ENCODE measurements at places on chromosomes 2 and 18.
A peak's percentile ranks its signal among the peaks of the same experiment; 100 is the strongest.

DNA sequence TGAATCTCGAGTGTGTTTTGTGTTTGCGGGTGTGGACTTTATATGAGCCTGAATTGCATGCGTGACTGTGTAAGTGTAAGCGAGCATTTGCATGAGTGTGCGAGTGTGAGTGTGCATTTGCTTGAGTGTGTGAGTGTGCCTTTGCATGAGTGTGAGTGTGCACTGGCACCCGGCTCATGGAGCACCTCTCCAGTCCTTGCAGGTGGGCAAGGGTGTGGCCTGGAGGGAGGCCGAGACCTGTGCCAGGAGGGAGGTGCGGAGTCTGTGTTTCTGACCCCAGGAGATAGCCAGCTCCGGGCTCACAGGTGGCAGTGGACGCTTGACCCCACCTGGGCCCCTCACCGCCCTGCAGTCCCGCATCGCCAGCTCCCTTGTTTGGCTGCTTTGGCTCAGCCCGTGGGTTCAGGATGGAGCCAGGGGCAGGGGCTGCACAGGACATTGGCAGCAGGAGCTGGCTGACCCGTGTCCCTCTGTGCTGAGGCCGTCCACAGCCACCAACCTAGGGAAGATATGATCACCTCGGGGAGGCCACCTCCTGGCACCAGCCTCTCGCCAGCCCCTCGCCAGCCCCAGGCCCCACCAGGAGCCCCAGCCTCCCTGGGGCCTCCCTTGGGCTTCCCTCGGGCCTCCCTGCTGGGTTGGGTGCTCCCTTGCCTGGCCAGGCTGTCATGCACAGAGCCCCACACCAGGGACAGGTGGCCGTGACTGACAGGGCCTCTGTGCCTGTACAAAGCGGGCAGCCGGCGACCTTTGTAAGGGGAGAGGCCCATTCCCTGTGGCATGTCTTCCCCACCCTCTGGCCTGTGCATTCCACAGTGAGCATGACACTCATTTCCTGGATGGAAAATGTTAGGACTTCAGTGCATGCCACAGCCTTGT lies 81.6 kb downstream of the PTGR3 start:
- DNase-seq, result no peak

DNA sequence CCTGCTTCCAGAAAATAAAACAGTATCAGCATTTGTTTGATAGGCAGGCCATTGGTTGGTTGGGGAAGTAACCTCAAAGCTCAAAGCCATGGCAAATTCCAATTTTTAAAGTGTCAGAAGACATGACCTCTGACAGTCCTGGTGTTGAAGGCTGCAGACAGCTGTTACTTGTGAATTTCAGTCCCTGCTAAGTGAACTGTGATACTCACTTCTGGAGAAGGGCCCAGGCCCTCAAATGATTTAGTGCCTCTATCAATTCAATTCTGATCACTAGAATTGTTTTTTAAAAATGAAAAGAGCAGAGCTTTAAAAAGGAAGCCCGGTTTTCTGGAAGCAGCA lies 23.1 kb downstream of the MRPL44 start:
- no peak for DNase-seq

GRCh38 chr2:145692971-145693478 lies 1173.1 kb upstream of the ZEB2 start:
- DNase-seq, result no peak

GRCh38 chr2:45269149-45269793 lies 260.0 kb upstream of the SIX2 start:
- no peak for DNase-seq

- DNase-seq, result no peak
Measured at GRCh38 chr2:101232770-101233169, 19.9 kb upstream of the CNOT11 start.

GRCh38 chr2:158783923-158784322 lies 11.2 kb upstream of the DAPL1 start:
- DNase-seq, result no peak

DNA sequence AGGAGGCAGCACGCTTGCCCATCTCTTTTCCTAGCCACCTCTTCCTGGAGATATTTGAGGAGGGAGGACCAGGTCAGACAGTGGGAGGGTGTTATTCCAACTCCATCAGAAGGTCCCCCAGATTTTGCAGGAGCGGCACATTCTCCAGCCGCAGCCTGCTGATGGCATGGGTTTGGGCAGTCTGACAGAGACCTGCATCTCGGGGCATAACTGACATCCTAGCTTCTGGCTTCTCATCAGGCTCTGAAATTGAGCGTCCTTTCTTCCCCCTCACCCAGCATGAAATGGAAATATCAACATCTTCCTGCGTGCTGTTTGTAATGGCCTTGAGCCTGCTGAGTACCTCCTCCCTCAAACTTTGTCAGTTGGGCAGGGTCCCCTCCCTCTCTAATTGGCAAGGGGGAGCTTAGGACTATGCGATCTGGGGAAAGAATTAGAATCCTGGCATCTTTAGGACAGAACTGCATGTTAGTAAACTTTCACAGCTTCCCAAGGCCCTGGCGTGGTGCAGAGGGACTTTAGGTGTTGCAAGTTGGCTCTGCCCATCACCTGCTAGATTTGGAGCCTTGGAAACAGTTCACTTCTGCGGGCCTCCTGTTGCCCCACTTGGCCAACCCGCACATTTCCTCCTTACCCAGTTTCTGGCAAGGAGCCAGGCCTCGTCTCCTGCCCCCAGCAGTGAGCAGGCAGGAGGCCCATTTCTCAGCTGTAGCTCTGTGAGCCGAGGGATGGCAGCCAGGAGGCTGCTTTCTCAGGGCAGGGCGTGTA lies 2.2 kb downstream of the ITM2C start:
- DNase-seq, result no peak

GRCh38 chr2:230885463-230886130 lies 20.9 kb downstream of the ITM2C start:
- DNase-seq, result no peak

GRCh38 chr18:5868218-5868854 lies 27.0 kb downstream of the TMEM200C start:
- no peak for DNase-seq

DNA sequence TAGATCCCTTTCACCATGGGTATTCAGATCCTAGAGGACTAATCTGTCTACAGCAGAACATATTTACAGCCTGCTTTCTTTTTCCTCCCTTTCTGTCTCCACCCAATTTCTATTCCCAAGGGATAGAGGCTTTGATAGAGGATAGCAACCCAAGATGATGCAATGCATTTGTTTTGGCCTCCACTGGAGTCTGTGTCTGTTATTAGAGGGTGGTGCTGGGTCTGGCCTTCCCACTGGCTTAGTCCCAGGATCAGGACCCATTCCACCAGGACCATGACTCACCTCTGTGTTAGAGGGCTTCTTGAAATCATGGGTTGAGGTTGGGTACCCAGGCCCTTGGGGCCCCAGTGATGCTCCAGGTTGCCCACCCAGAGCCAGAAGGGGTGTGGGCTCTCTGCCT lies 239.7 kb upstream of the TNP1 start:
- DNase-seq, result no peak

GRCh38 chr2:45669032-45669486 lies 17.6 kb downstream of the PRKCE start:
- DNase-seq, result no peak

DNA sequence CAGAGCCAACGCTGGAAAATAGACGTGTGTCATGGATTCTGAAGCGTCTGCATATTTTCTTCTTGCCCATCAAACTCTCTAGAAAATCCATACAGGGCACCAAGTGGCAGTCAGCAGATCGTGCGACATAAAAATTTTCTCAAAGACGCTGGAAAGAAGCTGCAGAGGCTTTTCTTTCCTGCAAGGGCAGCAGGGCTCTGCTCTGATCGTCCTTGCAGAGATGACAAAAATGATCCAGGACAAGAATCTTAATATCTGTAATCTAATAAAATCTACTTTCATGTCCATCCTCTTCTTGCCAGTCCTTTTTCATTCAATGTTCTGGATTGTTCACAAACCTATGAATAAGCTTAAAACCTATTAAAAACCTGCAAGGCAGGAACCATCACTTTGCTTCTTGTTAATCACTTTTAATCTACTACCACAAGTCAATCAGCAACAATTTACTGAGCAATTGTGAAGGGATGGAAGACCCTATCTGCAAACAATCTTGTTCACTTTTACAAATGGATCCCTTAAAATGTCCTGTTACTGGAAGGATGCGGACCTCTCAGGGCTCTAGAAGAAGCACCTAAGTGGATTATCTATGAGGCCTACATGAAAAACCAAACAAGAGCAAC lies 93.6 kb downstream of the MREG start:
- DNase-seq, result no peak

GRCh38 chr2:172427256-172427989 lies at the start of gene ITGA6:
Gene ITGA6, plus strand, starts transcription at chr2:172427586.
- peak; percentile 71 for DNase-seq

- DNase-seq, result peak; percentile 26
Measured at GRCh38 chr2:10042301-10043161, 819 bp upstream of the KLF11 start.

DNA sequence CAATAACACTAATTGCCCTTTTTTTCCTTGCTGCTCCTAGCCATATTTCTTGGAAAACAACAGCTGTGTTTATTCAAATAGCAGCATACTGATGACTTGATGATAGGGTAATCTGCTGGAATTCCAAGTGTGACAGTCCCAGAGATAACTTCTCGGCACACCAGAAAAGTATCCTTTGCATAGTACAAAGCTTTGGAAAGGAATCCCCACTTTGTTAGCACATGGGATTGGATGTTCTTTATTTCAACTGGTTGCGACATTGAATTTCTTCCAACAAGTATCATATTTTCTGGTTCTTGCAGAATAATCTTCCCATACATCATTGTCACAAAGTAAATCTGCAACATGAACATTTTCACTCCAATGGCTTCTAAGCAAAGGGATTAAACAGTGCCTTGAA lies 445.8 kb upstream of the ACVR2A start:
- DNase-seq, result no peak

DNA sequence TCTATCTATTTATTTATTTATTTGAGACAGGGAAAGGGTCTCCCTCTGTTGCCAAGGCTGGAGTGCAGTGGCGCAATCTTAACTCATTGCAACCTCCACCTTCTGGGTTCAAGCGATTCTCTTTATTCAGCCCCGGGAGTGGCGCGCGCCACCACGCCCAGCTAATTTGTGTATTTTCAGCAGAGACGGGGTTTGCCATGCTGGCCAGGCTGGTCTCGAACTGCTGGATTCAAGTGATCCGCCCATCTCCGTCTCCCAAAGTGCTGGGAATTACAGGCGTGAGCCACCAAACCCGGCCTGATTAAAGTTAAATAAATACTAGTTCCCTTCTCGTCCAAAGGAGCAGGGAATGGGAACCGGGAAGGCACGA lies 4.2 kb upstream of the CTDSP1 start:
- no peak for DNase-seq

DNA sequence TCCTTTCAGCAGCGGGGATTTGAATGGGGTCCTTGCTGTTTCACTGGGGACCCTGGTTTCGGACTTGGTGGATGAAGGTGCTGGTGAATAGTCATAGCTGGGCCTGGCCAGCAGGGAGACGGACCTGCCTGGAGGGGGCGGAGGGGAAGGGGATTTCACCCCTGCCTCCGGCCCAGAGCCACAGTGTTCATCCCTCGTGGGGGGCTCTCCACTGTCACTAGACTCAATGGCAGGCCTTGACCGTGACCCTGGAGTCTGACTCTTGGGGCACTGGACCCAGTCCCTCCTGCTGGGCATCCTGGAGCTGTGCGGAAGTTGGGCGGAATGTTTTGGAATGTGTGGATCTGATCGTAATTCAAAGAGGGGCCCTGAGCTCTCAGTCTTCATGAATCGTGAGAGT lies 113.9 kb upstream of the LYPD1 start:
- no peak for DNase-seq

- DNase-seq, result no peak
Measured at GRCh38 chr2:163990541-163990940, 254.7 kb upstream of the FIGN start.

DNA sequence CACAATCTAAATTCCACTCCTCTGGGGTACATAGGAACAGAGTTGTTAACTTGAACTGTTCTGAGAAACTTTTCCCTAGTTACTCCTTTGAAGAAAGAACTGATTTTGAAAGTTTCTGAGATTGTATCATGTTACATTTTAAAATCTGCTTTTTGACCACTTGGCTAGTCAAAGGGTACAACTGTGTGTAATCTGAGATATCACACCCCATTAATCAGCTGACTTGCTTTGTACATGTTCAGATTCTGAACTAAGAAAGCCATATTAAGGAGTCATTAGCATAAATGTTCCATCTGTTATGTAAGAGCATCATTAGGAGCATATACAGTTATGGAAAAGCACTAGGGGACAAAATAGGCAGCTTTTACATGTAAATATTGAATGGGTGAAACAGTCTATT lies 3.8 kb upstream of the WDR35 start:
- DNase-seq, result no peak

GRCh38 chr2:213238753-213239495 lies 45.3 kb upstream of the SPAG16 start:
- no peak for DNase-seq

- no peak for DNase-seq
Measured at GRCh38 chr2:133304344-133304743, 263.9 kb downstream of the NCKAP5 start.

DNA sequence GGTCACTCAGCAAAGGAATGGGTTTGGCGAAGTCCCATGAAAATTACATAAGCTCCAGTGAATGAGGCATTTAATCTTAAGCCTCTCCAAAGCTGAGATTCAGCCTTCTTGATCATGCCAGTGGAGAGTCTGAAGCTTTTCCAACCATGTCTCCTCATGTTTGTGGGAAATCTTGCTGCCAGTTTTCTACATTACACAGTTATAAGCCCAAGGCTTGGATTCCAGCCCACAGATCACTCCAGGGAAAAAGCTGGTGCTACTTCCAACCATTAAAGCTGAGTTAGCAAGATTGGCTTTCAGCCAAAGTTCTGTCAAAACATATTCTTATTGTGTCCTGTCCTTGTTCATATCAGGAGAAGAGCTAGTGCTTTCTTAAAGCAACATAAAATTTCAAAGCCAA lies 293.8 kb downstream of the LRRTM4 start:
- DNase-seq, result no peak

- no peak for DNase-seq
Measured at GRCh38 chr18:45169610-45170009, 445.7 kb upstream of the SLC14A2 start.

DNA sequence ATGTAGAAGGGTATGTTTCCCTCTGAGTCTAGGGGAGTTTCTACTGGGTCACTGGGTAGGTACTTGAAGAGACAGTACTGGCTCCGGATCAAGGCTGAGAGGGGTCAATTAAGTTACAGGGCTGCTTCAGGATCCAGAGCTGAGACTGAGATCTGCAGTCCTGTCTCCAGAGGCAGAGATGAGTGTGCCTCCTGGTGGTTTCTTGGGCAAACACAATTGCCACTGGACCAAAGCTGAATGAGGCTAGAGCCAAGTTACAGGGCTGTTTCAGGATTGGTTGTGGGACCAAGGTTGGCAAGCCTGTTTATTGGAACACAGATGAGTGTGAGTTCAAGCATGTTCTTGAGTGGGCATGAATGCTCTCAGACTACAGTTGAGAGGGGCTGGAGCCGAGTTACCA lies 157.9 kb downstream of the ADCYAP1 start:
- DNase-seq, result no peak

- peak; percentile 53 for DNase-seq
Measured at GRCh38 chr2:101697124-101698013, at the start of gene MAP4K4. Gene MAP4K4, plus strand, starts transcription at chr2:101697707. Its CDS starts 374 bp downstream, at chr2:101698081.

All from stimulated activated CD4-positive, alpha-beta T cell treated with anti-CD3 and anti-CD28 coated beads, Interleukin-12 subunit alpha, Interleukin-12 subunit beta, amount 100 ng/mL, for 24 hours (primary cell).